ENCODE measurements at places on chromosomes 3 and 15. TPM values are rescaled to one million over a fixed set of nuclear protein-coding genes. Genes with fewer than 3 reads are reported as not detected.

DLL4 gene
- polyA plus RNA-seq, result 15.7 TPM

SLC51A gene
- polyA plus RNA-seq, result 10.5 TPM

RHCG gene
- not detected for polyA plus RNA-seq

PARP9 gene
- 46.2 TPM for polyA plus RNA-seq

ANKRD34C gene
- polyA plus RNA-seq, result not detected

SKOR1 gene
- polyA plus RNA-seq, result 0.67 TPM

GOLGA6A gene
- polyA plus RNA-seq, result 0.04 TPM

DNAJA4 gene
- polyA plus RNA-seq, result 23.7 TPM

GP9 gene
- polyA plus RNA-seq, result not detected

CCDC51 gene
- 9.9 TPM for polyA plus RNA-seq

DHFR2 gene
- 7.8 TPM for polyA plus RNA-seq

- no peak overlapping the region for H3K4me3 ChIP-seq
- H3K36me3 ChIP-seq, result no peaks in the 10 kb centered on the region
- no peaks in the 10 kb centered on the region for H3K27me3 ChIP-seq
- no peak for DNase-seq
- no peaks in the 10 kb centered on the region for H3K4me1 ChIP-seq
- no peak overlapping the region for H3K27ac ChIP-seq
Measured at GRCh38 chr3:53794597-53794996, 51.6 kb downstream of the CHDH start.

GRCh38 chr15:65066635-65067316, 1.0 kb downstream of the RASL12 start:
- H3K4me1 ChIP-seq, result peaks cover 13% of the 10 kb centered on the region
- no peaks in the 10 kb centered on the region for H3K27me3 ChIP-seq
- H3K4me3 ChIP-seq, result peak overlapping the region; percentile 59

DNA sequence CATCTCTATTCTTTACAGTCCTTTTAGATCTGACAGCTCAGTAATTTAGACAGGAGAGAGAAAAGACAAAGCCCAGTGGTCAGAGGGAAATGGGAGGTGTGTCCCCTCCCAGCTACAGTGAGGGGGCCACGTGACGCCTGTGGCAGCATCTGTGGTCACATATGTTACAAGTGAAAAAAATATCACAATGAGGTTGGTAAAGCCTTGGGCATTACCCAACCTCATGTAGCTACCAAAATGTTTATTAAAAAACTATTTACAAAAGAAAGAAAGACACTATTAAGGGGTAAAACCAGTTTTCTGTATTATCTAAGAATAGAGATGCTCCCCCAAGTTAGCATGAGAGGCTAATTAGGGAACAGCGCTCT, 42.9 kb upstream of the PLCL2 start:
- no peak overlapping the region for H3K27ac ChIP-seq
- DNase-seq, result no peak
- no peaks in the 10 kb centered on the region for H3K27me3 ChIP-seq
- H3K4me3 ChIP-seq, result no peak overlapping the region

GRCh38 chr3:156483961-156484787, 70.7 kb downstream of the SSR3 start:
- no peaks in the 10 kb centered on the region for H3K27me3 ChIP-seq
- no peaks in the 10 kb centered on the region for H3K36me3 ChIP-seq
- peaks cover 4% of the 10 kb centered on the region for H3K4me1 ChIP-seq
- no peak overlapping the region for H3K4me3 ChIP-seq

DNA sequence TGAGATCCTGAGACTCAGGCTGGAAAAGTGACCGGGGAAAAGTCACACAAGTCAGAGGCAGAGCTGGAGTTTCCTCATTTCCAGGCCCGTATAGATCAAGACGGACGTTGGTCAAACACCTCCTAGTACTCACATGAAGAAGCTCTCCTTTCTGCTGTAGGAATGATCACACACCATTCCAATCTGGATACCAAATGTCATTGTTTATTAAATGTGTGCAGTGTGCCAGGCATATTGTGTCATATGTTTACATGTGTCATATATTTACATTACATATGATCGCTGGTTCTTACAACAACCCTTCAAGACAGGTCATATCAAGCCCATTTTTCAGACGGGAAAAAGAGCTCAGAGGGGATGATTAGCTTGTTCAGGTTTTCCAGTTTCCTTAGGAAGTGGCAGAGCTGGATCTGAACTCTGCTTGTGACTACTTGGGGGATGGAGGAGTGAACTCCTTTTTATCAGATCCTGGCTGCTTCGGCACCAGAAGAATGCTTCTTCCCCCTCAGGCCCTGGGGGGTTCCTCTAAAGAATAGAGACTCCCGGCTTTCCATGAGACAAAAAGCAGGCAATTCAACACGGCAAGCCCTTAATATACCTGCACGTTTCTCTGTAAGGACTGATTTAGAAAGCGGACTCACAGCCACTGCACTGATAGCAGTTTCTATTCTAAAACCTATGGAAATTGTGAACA, 41.9 kb downstream of the FAM43A start:
- no peak for DNase-seq
- no peak overlapping the region for H3K27ac ChIP-seq
- H3K27me3 ChIP-seq, result no peaks in the 10 kb centered on the region
- no peaks in the 10 kb centered on the region for H3K4me1 ChIP-seq

GRCh38 chr3:109803274-109803673, 465.9 kb upstream of the DPPA4 start:
- H3K4me1 ChIP-seq, result no peaks in the 10 kb centered on the region
- H3K27me3 ChIP-seq, result no peaks in the 10 kb centered on the region
- DNase-seq, result no peak

DNA sequence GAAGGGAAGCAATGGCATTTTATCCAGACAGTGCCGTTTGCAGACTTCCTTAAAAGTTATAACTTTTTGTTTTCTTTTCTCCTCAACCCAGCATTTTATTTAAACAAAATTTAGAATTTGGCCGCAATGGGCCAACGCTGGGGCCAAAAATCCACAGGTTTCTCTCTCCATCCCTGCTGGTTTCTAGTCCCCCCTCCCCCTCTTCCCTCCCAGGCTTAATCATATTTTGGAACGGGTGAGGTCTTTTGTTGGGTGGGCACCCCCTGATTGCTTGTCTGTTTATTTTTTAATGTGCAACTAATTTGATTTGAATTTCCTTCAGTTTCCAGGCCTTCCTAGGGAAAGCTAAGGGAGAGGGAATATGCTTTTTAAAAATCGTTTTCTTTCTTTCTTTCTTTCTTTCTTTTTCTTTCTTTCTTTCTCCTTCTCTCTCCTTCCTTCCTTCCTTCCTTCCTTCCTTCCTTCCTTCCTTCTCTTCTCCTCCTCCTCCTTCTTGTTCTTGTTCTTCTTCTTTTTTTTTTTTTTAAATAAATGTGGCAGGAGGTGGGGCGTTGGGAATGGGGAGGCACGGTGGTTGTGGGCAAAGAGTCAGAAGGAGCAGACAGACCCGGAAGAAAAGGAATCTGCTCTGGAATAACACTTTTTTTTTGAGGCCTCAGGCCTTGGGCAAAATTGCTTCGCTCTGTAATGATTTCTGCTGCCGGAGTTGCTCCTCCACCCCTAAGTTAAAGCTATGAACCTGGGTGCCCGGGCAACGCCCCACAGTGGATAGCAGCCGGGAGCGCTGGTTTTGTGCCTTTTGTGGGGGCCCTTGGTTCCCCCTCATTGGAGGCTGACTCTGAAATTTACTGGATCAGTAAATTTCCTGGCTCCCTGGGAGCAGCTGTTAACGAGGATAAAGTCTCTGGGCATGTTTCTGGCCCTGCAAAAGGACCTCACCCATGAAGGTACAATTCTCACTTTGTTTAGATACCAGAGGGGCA, 1.9 kb downstream of the FNDC3B start:
- no peaks in the 10 kb centered on the region for H3K36me3 ChIP-seq
- peak overlapping the region; percentile 91 for H3K4me3 ChIP-seq
- H3K27me3 ChIP-seq, result no peaks in the 10 kb centered on the region
- peak overlapping the region; percentile 97 for H3K27ac ChIP-seq
- H3K4me1 ChIP-seq, result peaks cover 9% of the 10 kb centered on the region
- peak; percentile 43 for DNase-seq

GRCh38 chr3:12948891-12949711, 107.7 kb upstream of the RPL32 start:
- no peak overlapping the region for H3K4me3 ChIP-seq
- no peak for DNase-seq
- no peaks in the 10 kb centered on the region for H3K36me3 ChIP-seq
- peaks cover 38% of the 10 kb centered on the region for H3K4me1 ChIP-seq
- H3K27me3 ChIP-seq, result no peaks in the 10 kb centered on the region

- H3K27me3 ChIP-seq, result no peaks in the 10 kb centered on the region
- H3K27ac ChIP-seq, result no peak overlapping the region
- H3K4me1 ChIP-seq, result no peaks in the 10 kb centered on the region
- no peaks in the 10 kb centered on the region for H3K36me3 ChIP-seq
- no peak overlapping the region for H3K4me3 ChIP-seq
- no peak for DNase-seq
Measured at GRCh38 chr3:77420336-77420735, 380.4 kb downstream of the ROBO2 start.

DNA sequence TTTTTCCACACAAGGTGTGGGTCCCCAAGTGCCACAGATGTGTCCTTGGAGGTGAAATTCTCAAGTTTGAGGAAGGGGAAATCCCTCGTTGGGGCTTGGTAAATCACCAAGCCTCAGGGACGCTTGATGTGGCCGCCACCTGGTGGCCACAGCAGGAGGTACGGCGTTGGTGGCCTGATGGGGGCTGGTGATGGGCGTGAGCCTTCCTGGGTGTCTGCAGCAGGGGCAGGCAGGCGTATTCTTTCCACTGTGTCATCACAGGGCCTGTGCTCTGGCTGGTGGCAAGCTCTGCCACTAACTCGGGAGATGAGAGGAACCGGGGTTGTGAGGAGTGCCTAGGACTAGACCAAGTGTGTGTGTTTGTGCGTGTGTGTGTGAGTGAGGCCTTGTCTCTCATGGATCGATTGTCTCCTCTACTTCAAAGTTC, 4.2 kb downstream of the ACOX2 start:
- no peak overlapping the region for H3K4me3 ChIP-seq
- no peaks in the 10 kb centered on the region for H3K27me3 ChIP-seq
- peaks cover 17% of the 10 kb centered on the region for H3K4me1 ChIP-seq
- H3K27ac ChIP-seq, result no peak overlapping the region
- DNase-seq, result peak; percentile 71

DNA sequence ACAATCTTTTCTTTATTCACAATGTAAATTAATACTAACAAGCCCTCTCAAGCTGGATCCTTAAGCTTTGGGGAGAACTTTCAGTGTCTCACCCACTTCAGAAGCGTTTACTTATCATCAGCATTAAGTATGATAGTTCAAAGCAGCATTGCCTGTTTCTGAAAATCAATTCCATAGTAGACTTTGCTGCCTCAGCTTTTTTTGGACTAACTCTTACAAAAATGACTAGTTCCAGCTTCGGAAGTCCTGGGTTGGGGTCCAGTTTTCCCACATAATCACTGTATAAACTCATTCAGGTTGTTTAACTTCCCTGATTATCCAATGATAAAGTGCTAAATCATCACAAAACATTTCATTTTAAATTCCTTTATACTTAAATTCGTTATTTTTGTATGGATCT, 114.4 kb downstream of the NR2F2 start:
- no peak overlapping the region for H3K27ac ChIP-seq
- no peaks in the 10 kb centered on the region for H3K36me3 ChIP-seq
- DNase-seq, result no peak
- no peak overlapping the region for H3K4me3 ChIP-seq

GRCh38 chr3:37074178-37074577, 80.9 kb downstream of the MLH1 start:
- no peaks in the 10 kb centered on the region for H3K27me3 ChIP-seq
- H3K4me1 ChIP-seq, result no peaks in the 10 kb centered on the region
- no peak for DNase-seq

GRCh38 chr15:77866186-77866585, 211.3 kb downstream of the TBC1D2B start:
- no peak overlapping the region for H3K4me3 ChIP-seq
- no peak overlapping the region for H3K27ac ChIP-seq
- H3K27me3 ChIP-seq, result no peaks in the 10 kb centered on the region
- H3K4me1 ChIP-seq, result no peaks in the 10 kb centered on the region
- peak; percentile 4 for DNase-seq

DNA sequence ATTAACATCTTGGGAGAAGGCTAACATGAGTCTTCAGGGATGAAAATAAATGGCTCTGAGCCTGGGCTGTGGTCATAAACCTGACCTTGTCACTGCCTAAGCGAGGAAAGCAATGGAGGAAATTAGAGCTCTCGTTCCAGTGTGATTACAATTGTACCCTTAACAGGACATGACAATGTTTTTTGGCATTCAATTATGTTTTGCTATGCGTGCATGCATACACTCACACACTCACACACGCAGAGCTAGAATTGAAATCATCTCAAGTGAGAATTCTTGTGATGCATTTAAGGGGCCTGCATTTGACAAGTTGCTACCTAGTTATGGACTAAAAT, 24.1 kb downstream of the ZNF80 start:
- H3K27me3 ChIP-seq, result no peaks in the 10 kb centered on the region
- no peaks in the 10 kb centered on the region for H3K36me3 ChIP-seq
- DNase-seq, result no peak
- H3K4me3 ChIP-seq, result no peak overlapping the region

DNA sequence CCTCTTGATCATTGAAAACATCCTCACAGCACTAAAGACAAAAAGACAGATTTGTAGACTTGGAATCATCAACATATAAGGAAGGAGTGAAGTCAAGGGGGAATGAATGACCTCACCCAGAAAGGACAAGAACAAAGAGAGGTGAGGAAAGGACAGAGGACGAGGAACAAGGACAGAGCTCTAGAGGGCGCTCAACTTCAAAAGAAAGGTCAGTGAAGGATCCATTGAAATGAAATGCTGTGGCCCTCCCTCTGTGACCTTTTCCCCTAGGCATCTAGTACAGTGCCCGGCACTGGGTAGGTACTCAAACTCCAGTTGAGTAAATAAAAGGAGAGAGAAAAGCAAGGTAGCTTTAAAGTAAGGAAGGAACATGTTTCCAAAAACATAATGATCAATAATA, 2.6 kb downstream of the ATP8B4 start:
- H3K27ac ChIP-seq, result no peak overlapping the region
- no peaks in the 10 kb centered on the region for H3K27me3 ChIP-seq
- no peak for DNase-seq
- no peaks in the 10 kb centered on the region for H3K4me1 ChIP-seq

GRCh38 chr3:37904601-37905000, 42.9 kb downstream of the CTDSPL start:
- H3K27ac ChIP-seq, result no peak overlapping the region
- no peak overlapping the region for H3K4me3 ChIP-seq
- H3K36me3 ChIP-seq, result no peaks in the 10 kb centered on the region
- DNase-seq, result no peak
- H3K27me3 ChIP-seq, result no peaks in the 10 kb centered on the region
